ENCODE measurements at places on chromosomes 12 and 14.

DNA sequence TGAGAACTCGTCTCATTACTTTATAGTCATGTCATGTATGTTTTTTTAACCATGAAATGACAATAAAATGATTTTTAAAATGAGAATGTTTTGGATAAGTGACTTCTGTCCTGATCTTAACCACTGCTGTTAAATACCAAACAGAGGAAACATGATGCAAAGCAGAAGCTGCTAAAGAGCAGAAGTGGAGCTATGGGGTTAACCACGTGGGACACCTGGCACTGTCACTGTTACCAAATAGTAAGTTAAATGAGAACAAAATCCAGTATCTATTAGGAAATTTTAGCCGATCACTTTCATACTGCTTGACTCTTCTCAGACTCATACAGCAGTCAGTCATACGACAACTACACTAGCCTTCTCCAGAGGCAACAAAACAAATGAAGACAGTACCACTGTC is 82.4 kb downstream of the SCAF11 start:
- no peak for DNase-seq

DNA sequence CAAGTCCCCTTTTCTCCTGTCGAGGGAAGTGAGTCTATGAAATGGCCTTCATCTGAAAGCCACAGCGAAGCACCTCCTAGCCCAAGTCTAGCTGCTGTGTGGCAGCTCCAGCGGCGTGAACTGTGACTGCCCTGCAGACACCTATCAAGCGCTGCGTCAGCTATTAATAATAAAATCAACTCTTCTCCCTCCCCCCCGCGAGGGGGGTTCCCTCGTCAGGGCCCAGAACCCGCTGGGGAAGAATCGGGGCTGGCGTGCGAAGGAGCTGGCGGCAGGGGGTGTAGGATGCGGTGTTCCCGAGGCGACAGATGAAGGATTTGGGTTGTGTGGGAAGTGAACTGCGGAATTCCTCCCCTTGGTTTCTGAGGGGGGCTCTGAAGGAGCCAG is 662 bp upstream of the ATP2A2 start:
- DNase-seq = peak; percentile 67

- no peak for DNase-seq
These were observed 10.6 kb upstream of the DNAL1 start for GRCh38 chr14:73634011-73634833.

DNA sequence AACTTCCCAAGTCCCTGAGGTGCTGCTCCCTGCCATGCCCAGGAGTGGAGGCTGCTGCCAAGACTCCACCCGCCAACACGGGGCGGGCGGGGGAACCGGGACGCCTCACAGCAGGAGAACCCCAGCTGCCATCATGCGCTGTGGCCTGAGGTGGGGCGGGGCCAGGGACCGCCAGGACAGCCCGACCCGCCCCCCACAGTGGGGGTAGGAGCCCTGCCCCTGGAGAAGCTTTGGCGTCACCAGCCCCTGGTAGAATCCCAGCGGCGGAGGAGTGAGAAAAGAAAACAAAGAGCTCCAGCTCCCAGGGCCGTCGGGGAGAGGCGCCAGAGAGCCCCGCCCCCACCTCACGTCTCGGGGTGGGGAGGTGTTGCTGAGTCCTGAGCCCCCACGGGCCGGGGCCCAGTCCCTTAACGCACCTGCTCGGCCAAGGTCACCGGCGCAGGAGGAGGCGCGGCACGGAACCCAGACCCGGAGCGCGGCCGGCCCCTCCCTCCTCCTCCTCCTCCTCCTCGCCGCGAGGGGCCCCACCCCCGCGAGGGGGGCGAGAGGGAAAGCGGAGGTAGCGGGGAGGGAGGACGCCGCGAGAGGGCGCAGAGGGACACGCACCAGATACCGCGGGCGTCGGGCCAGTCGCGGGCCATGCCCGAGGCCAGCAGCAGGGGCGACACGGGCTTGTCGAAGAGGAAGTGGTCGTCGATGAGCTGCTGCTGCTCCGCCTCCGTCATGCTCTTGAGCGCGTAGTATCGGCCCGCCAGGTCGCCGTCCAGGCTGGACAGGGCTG is 1.8 kb downstream of the CKB start:
- peak; percentile 46 for DNase-seq

- DNase-seq = no peak
These were observed 56.3 kb downstream of the RPH3A start for GRCh38 chr12:112847708-112848337.
